HFFc6 (cell line): ENCODE measurements at places on chromosomes 13 and 19.

- peak; percentile 25 for DNase-seq
Observed at GRCh38 chr13:48155848-48156247, 60.9 kb upstream of the MED4 start.

- no peak for DNase-seq
Observed at GRCh38 chr13:91169321-91170050, 178.0 kb upstream of the MIR17HG start.

GRCh38 chr19:43468354-43469159 is 3.1 kb upstream of the LYPD3 start:
- DNase-seq: no peak

DNA sequence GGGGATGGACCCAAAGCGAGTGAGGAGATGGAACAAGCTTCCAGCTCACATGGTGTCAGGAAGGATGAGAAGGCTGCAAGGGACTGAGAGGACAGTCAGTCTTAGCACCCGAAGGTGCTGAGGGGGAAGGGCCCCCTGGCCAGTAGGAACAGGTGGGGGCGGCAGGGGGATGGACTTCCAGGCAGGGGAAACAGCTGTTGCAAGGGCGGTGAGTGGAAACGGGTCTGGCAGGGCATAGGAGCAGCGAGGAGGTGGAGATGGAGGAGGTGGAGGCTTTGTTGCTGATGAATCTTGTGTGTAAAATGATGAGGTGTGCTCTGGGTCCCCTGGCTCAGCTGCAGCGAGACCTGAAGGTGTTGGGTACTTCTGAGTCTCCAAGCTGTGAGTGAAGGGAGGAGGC is 1.2 kb downstream of the MAP1S start:
- no peak for DNase-seq
